ENCODE measurements at places on chromosomes 4 and X.

- DNase-seq, result no peak
These were observed 424 bp upstream of the ZNF330 start for GRCh38 chr4:141220271-141220670.

GRCh38 chr4:105014635-105015034 is 132.0 kb upstream of the TET2 start:
- DNase-seq, result no peak

DNA sequence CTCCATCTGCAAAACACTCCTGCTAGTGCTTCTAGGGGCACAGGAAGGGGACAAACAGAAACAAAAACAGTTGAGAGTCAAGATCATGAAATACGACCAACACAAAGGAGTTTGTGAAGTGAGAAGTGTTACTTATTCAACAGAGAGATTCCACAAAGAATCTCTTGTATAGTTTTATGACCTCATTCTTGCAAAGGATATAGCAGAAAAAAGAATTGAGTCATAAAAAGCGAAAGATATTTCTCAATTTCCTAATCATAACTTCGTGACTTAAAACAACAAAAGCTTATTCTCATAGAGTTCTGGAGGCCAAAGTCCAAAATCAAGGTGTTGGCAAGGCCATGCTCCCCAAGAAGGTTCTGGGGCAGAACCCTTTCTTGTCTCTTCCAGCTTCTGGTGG is 40.7 kb downstream of the TIGD4 start:
- DNase-seq, result no peak

GRCh38 chrX:122913134-122913533 is 270.9 kb upstream of the GRIA3 start:
- no peak for DNase-seq

GRCh38 chr4:95386410-95386809 is 162.4 kb downstream of the UNC5C start:
- no peak for DNase-seq

DNA sequence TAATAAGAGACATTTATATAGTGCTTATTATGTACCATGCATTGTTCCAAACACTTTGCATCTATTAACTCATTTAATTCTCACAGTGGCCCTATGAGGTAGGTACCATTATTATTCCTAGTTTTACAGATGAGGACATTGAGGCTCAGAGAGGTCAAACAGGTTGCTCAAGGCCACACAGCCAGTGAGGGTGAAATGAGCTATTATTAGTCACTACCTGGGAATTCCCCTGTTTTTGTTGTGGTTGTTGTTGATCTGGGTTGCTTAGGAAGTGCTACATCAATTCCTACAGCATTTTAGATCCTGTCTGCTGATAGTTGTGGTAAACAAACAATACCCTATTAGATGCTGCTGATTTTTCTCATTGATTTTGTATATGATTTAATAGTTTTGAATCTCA is 41.2 kb downstream of the APLN start:
- DNase-seq, result no peak

GRCh38 chr4:109588176-109588575 is 28.1 kb downstream of the MCUB start:
- peak; percentile 38 for DNase-seq

- DNase-seq, result no peak
These were observed 2.6 kb upstream of the DTHD1 start for GRCh38 chr4:36278789-36279188.

- no peak for DNase-seq
These were observed 1754.1 kb downstream of the C4orf33 start for GRCh38 chr4:130850019-130850524.

- DNase-seq, result no peak
These were observed 141.3 kb downstream of the NR3C2 start for GRCh38 chr4:148300877-148301276.
